ENCODE measurements at places on chromosomes 2 and 18.

- no peak for DNase-seq
Measured at GRCh38 chr2:39377226-39377939, 59.7 kb downstream of the MAP4K3 start.

- DNase-seq = no peak
Measured at GRCh38 chr2:130874512-130874911, 37.8 kb downstream of the ARHGEF4 start.

DNA sequence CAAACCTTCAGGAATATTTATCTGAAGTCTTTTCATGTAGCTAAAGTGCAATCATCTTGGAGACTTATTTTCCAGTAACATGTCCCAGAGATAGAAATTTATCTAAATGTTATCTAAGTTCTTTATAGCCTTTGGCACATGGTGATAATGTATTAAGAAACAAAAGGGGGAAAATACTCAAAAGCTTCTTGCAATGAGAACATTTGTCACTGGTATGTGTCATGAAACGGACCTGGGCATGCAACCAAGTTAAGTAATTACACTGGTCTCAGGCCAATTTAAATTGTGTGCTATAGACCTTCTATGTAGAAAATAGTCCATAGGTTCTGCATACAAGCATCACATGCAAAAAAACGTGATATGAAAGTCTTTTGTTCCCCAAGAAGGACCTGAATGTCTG is 136.2 kb downstream of the SLC8A1 start:
- DNase-seq = peak; percentile 20

DNA sequence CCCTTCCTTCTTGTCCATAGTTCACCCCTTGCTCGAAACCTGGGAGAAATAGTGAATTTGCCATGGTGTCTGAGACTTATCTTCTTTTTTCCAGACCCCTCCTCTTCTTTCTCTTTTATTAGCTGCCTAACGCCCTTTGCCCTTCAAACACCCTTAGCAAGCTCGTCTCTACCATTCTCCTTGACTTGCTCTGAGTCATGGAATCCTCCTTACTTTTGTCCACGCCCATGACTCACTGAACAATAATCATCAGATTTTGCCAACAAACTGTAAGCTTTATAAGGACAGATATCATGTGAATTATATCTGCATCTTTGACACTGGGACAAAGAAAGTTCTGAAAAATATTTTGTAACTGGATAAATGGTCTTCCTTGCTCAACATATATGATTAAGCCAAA is 67.1 kb upstream of the CNTNAP5 start:
- DNase-seq = no peak

DNA sequence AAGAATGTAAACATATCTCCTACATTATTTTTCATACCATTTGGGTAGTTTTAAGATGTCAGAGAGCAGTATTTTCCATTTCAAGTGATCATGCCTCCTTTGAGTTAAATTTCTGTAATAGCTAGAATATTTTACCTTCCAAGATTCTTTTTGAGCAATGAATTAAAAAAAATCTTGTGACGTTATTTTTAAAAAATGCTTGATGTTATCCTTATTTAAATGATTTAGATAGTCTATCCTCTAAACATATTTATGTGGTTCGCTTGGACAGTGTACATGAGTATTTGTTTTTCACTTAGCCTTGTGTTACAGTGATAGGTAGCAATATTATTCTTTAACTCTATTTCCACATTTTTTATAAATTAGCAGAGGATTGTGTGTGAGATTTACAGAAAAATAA is 639.2 kb upstream of the CDH2 start:
- DNase-seq = no peak

- no peak for DNase-seq
Measured at GRCh38 chr2:160068906-160069305, 6.5 kb upstream of the PLA2R1 start.

DNA sequence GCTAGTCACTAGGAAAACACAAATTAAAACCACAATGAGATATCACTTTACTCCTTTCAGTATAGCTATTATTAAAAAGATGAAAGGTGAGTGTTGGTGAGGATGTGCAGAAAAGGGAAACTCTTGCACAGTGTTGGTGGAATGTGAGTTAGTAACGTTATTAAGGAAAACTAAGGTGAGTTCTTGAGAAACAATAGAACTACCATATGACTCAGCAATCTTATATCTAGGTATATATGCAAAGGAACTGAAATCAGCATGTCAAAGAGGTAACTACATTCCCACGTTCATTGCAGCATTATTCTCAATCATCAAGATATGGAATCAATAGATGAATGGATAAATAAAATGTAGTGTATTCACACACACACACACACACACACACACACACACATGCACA is 117.3 kb upstream of the HNMT start:
- no peak for DNase-seq

DNA sequence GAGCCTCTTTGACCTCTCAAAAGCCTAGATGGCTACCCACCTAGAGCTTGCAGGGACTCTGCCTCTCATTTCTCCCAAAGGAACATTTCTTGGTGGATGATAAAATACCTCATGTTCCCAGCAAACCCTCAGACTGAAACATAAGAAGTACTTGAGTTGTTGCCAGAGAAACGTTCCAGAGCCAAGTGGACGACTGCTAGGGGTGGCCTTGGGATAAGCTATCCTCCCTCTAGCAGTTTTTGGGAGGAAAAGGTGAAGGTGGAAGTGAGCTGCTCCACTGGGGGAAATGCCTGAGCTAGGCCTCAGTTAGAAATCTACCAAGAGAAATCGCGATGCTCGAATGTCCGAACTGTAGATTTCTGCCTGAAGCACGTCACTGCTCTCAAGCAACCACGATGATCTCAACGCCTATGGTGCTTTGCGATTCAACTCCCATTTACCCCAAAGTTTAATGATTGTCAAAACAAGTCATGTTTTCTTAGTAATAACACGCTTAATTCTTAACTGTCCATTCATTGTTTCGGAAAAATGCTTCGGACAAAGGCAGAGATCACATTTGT is 91.5 kb downstream of the CCBE1 start:
- peak; percentile 55 for DNase-seq

- DNase-seq = no peak
Measured at GRCh38 chr2:20439503-20439902, 7.4 kb upstream of the RHOB start.

- DNase-seq = no peak
Measured at GRCh38 chr18:77522051-77522675, 272.5 kb downstream of the GALR1 start.

DNA sequence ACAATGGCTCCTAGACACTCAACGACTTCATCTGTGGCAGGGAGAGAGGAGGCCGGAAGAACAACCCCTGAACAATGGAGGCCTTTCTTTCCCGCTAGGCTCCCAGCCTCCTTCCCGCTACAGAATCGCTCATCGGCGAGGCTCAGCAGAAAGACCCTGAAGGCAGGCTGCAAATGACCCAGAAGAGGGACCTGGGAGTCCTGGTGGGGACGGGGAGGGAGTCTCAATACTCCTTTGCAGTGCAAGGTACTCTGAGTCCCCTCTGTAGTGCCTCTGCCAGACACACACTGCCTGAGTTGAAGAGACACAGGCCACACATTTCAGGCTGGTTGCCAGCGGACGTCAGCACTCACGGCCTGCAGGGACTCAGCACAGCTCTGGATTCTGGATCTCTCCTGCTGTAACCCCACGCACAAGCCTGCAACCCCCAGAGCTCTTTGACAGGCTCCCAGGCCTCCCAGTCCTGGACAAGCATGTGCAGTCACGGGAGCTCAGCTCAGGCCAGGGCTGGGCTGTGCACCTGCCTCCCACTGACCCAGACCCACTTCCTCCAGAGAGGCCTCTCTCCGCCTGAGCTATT is 6.1 kb downstream of the GPR17 start:
- DNase-seq = no peak

GRCh38 chr2:111618978-111619902 is 264.8 kb downstream of the ANAPC1 start:
- no peak for DNase-seq

GRCh38 chr18:66894851-66895250 is 291.0 kb upstream of the CDH19 start:
- DNase-seq = no peak

DNA sequence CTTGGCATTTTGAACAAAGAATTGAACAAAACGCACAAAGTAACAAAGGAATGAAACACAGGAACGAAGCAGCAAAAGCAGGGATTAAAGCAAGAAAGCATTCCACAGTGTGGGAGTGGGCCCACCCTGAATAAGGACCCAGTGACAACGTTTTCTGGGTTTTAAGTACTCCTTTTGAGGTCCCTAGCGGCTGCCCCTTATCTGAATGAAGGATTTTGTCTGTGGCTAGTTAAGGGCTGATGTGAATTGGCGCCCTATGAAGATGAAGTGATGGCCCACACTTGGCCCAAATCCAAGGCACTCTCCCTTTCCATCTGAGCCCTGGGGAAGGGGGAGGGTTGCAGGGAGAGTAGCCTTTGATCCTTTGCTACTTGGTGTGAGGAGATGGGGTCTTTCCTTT is 7.8 kb upstream of the CCDC141 start:
- no peak for DNase-seq

DNA sequence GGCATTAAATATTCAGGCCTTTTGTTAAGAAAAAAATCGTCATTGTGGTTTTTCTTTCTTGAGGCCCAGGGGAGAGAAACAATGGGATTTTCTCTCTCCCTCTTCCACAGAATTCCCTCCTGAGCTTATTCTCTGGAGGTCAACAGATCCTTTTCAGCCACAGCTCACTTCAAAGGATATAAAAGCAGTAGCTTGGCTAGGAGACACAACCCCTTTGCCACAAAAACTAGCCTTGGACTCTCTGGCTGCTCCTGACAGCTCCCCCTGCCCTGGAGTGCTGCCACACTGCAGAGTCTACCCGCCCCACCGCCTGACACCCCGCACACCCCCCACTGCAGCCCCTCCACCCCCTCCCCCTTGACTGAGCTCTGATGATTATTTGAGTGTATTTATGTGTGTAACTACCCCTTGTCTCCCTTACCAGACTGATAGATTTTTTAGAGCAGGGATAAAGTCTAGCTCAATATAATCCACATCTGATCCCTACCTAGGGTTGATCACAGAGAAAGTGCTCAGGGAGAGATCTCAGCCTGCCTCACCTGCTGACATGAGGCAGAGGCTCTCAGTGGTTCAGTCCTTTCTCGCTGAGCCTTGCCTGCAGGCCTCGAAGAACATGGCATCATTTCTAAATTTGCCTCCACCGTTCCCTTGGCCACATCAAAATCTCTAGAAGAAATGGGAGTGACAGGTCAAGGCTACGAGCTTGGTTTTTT is 132.2 kb upstream of the SP5 start:
- DNase-seq = no peak

GRCh38 chr2:196677404-196677803 is 37.9 kb downstream of the CCDC150 start:
- peak; percentile 41 for DNase-seq

- DNase-seq = no peak
Measured at GRCh38 chr2:9407363-9407811, 15.9 kb downstream of the ITGB1BP1 start.

DNA sequence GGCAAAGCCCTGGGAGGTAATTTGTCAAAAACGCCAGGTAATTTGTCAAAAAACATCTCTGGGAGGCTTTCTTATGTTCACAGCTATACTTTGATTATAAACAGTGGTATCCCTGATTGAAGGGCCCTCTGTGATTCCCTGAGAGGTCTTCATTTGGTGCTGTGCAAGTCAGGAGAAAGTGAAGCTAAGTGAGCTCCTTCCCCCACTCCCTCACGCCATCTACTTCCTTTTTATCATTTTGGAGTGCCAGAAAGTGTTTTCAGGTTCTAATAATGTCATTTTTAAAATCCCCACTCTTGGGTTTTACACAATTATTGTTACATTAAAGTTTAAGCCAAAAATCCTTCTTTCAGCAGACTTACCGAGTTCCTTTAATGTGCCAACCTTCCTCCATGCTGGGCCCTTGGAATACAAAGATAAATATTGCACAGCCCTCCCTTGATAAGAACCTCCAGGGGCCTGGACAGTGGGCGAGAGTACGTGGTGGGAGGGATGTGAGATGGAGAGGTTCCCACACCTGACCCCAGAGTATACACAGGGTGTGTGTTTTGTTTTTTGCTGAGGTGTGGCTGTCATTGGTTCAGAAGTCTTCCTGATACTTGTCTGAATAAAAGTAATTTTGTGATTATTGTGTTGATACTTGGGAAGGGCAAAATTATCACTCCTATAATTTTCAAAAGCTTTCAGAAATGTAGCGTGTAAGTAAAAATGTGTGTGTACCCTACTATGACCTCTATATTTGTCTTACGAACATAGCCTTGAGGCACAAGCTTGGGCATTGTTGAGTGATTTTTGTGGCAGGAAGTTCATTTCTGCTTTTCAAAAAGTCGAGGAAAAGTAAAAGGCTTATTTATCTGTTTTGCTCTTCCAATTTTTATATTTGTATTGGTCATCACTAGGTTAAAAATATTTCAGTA is 8.2 kb downstream of the MAPRE2 start:
- no peak for DNase-seq

DNA sequence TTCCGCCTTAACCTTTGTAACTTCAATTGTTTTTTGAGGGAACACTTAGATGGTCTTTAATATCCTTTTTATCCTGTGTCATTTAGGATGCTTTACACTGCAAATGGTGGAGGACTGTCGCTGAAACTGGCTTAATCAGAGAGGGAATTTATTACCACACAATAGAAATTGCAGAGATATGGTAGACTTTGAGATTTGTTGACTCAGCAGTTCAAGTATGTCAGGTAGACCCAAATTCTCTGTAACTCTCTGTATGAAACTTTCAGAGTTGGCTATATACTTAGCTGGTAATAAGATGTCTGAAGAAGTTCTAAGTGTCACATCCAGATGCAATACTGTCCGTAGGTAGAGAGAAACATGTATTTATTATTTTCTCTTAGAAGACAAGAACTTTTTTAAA is 100.1 kb downstream of the ZNF804A start:
- no peak for DNase-seq

DNA sequence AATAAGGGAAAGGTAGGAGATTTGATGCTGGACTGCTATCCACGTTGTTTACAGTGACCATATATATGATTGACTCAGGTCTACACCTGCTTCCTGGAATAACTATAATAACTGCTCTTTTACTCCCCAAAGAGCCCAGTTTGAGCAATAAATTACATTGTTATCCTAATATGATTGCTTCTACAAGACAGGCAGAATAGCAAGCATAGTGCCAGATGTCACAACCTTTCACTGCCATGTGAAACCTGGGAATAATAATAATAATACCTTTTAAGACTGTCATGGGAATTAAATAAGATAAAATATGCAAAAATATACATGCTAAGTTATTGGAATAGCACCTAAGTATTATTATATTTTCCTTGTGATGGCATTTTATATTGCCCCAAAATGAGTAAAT is 298.7 kb downstream of the GALNT13 start:
- no peak for DNase-seq

GRCh38 chr18:10261344-10262276 is 192.8 kb upstream of the APCDD1 start:
- peak; percentile 27 for DNase-seq

- peak; percentile 18 for DNase-seq
Measured at GRCh38 chr18:12376034-12376753, 833 bp downstream of the AFG3L2 start.

- no peak for DNase-seq
Measured at GRCh38 chr18:55289048-55289447, 298.9 kb downstream of the TCF4 start.

- DNase-seq = no peak
Measured at GRCh38 chr18:62632788-62633455, 82.4 kb upstream of the PHLPP1 start.
